Posterior vena cava (tissue), 2 donors: ENCODE measurements at places on chromosomes 12 and 14. TPM values are rescaled to one million over a fixed set of nuclear protein-coding genes. Genes with fewer than 3 reads are reported as not detected.

The SLC17A8 gene
- total RNA-seq: not detected

The GPR135 gene
- total RNA-seq: 7.5 TPM

The C12orf54 gene
- total RNA-seq: not detected

The EMP1 gene
- 596 TPM for total RNA-seq

The KRT77 gene
- total RNA-seq: not detected

- DNase-seq: peak; percentile 60
These were observed 11.4 kb upstream of the CYP46A1 start for GRCh38 chr14:99672506-99673304.

- DNase-seq: no peak
These were observed 63.0 kb upstream of the BTG1 start for GRCh38 chr12:92208613-92209121.

DNA sequence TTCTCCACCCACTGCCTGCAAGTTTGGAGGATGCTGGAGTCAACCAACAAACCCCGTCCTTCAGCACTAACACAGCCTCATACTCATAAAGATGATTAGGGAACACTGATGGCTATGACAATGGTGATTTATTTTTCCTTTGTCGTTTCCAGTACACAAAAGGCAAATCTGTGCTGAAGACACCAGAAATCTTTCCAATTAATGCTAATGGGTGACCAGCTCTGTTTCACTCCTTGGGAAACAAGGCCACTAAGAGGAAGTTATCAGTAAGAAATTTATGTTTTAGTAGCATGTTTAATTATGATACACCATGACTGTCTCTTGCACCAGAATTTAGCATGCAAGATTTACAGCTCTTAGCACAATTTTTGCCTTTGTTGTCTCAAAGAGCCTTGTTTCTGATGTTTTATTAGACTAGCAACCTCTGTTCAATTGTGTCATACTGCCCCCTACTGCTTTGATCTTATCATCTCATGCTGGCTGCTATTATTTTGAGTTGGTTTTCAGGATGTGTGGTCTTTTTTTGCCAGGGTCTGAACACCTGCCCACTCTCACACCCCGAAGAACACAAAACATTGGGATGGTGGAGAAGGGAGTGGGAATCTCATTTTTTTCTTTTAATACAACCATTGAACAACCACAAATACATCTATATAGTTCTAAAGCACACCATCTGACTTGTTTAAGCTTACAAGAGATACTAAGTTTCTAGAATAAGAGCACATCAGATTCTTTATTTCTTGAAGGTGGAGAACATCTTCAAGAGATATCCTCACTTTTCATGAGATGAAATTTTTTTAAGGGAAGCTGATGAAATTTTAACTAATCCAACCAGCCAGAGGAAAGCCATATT lies 160.9 kb downstream of the SPTSSA start:
- DNase-seq: no peak

DNA sequence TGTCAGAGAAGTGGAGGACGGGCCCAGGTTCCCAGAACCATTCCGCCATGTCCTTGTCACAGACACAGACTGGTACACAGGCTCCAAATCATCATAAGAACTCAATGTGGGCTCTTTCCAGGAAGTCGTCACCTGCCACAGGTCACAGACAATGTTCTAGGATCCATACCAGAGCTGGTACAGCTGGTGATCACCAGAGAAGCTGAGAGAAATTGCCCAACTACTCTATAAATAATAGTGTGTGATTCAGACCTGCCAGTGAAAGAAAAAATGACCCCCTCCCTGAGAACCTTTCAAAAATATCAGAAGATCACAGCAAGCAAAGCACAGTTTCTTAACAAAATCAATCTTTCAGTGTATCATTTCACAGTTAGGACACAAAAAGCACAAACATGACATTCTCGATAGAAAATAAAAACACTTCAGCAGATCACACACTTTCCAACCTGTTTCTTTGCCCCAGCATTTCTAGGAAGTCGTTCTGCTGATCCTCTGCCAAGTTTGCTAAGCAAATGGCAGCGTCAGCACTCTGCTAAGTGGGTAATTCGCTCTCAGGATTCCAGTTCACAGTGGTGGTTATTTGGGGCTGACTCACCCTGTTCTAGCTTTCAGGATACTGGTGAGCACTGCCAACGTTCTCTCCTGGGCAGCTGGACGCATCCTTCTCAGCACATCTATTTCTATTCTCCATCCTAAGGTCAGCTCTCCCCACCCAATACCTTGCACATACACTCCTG lies 223.3 kb upstream of the SFSWAP start:
- no peak for DNase-seq

DNA sequence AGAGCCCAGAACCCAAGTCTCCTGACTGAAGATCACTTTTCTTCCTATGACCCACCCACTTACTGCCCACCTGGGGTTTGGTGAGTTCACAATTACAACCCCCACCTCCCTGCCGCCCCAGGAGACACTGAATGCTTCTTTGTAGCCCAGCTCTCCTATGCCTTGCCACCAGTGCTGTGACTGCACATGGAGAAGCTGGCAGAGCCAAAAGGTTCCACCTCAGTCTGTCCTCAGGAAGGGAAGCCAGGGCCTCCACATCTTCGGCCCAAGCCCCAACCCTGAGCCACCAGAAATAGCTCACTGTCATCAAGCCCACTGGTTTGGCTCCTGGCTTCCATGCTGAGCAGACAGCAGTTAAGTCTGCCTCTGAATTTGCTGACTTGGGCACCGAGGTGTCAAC lies 25.6 kb downstream of the OTUB2 start:
- DNase-seq: no peak

DNA sequence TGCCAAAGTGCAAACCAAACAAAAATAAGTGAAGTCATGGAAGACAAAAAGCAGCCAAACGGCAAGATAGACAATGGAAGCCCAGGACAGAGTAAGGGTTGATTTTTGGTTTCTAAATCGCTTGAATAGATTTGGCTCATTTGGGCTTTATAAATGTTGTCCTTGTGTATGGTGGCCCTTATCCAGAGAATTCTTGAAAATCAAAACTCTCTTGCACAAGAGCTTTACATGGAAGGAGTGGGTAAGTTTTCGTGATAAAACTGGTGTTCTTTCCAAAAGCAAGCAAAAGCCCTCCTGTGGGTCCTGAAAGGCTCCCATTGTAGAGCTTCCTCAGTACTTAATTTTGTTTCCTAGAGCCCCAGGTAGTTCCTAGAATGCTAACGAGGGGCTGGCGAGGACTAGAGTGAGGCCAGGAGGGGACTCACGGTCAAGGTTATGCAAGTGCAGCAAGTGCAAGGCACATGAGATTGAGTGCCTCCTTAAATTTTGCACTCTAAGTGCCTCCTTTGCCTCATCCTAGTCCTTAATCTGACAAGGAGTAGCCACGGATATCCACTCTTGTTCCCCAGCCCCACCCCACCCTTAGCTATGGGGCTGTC lies 4.1 kb downstream of the SIX6 start:
- DNase-seq: no peak

GRCh38 chr12:17802657-17803641 lies 287.0 kb downstream of the RERGL start:
- DNase-seq: no peak

DNA sequence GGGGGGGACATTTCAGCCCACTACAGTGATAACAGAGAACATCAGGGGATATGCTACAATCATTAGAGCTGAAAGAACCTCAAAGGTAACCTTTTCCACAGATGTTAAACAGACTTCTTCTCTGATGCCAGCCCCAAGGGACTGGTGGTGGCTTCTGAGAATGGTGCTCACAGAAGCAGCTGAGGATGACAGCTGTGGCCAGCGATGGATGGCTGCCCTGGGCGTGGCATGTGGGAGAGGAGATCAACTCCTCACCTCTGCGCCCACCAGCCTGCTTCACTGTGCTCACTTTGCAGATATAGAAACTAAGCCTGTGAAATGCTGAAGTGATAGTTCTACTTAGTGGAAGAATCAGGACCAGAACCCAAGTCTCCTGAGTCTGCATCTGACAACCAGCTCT lies 33.0 kb downstream of the FOXN3 start:
- no peak for DNase-seq
